Stimulated activated CD4-positive, alpha-beta T cell treated with anti-CD3 and anti-CD28 coated beads, Interleukin-4, amount 100 ng/mL, for 48 hours (primary cell): ENCODE measurements at places on chromosomes 12 and 14.

DNA sequence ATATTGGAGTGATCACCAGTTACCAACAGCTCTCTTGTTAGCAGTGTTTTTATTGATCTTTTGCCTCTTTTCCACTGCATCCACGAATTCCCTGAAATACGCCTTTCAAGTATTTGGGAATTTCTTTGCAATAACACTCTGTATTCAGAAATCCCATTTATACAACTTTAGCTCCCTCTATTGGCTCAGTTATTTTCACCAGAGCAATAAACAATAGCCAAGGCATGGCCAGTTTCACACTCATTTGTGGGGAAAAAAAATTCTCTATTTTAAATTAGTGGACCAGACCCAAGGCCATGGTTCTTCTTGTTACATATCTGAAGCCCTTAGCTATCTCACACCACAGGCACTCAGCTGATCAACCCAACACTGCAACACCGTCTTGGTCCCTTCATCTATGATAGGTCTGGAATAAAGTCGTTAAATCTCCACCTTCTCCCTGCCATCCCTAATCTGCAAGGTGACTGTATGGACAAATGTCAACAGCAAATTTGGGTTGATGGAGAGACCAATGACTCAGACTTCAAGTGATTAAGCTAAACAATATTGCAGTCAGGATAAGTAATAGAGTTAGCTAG is 92.4 kb upstream of the TMEM260 start:
- no peak for DNase-seq

GRCh38 chr12:19398376-19399363 is 40.6 kb upstream of the AEBP2 start:
- no peak for DNase-seq

DNA sequence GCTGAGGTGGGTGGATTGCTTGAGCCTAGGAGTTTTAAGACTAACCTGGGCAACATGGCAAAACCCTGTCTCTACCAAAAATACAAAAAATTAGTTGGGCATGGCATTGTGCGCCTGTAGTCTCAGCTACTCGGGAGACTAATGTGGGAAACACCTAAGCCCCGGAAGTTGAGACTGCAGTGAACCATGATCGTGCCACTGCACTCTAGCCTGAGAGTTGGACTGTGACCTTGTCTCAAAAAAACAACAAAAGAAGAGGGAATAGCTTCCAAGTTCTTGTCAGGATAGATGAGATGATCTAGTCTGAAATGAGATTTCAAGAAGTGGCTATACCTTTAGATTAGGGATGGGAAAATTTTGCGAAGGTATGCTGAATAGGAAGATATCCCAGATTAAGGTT is 14.8 kb upstream of the C12orf50 start:
- no peak for DNase-seq

- DNase-seq = no peak
These were observed 980.0 kb downstream of the TMTC2 start for GRCh38 chr12:83666690-83667089.
